ENCODE measurements at places on chromosomes 3 and 15.

DNA sequence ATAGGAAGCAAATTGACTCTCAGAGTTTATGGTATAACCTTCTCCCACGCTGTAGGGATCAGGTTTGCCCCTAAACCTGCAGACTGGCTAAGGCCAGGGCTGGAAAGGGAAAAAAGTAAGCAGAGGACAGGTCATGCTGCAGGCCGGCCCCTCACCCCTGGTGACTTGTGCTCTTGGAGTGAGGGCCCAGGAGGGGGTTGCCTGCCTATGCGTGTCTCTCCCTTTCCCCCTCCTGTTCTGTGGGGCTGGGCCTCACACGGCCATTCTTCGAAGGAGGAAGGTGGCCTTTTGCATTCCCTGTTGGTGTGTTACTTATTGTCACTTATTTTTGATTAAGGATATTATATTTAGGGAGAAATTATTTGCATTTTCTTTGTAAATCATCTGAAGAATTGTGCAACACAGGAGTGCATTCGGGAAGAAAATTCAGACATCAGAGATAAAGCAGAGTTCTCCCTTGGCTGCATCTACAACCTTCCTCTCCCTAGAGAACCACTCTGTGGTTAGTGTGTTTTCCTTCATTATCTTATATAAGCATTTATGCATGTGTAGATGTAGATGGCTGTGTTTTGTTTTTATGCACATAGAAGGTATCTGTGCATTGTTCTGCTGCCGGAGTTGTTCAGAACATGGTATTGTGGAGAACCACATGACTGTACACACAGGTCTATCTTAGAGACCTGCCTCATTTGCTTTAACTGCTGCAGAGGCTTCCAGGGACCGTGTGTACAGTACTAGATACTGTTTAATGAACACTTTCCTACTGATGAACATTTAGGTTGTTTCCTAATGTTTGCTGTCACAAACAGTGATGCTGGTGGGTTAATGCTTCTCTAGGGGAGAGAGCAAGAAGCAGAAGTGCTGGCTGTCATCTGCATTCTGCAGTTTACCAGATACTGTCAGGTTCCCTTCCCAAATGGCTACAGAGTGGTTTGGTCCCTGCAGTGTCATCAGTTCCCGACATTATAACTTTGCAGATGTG, 133.5 kb downstream of the APBA2 start:
- no peak for DNase-seq

DNA sequence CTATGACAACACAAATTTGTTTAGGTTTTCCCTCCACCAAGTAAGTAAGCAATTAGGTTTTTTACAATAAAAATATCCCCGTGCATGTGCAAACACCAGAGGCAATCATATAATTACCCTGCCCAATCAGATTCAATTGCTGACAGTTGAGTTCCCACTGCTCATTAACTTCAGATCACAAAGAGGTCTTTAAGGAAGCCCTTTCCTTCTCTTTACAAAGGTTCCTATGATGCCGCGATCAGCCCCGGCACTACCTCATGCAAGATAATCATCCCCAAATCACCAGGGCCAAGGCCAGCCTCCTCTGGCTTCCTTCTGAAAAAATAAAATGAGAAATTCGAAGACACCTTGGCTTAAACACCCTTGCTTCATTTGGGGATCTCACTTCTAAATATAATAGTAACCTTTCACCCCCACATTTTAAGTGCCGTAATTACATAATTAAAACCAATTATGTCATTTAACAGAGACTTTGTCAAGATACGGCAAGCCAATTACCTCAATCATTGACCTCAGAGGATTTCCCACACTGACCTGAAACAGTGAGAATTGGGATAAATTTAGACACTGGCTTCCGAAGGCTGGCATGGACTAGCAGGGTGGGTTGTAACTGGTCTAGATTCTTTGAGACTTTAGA, 121.3 kb upstream of the WNT5A start:
- DNase-seq, result no peak

- no peak for DNase-seq
Observed at GRCh38 chr15:77822631-77823230, 190.0 kb upstream of the LINGO1 start.

GRCh38 chr15:54312528-54312927, 334.3 kb downstream of the UNC13C start:
- peak; percentile 4 for DNase-seq

DNA sequence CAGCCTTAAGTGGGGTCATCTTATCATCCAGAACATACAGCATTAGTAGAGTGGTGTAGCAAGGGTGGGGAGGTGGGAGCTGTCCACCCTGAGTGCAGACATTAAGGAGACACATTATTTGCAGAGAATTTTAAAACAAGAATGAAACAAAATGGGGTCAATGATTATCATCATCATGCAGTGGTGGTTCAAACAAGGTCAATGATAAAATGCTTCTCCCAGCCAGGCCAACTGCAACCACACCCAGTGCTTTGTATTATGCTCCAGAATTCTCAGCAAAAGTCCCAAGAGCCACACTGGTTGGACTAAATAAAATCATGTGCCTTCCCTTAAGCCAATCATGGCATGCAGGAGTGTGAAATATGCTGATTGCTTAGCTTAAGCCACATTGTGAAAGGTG, 96.7 kb upstream of the FHIT start:
- no peak for DNase-seq

GRCh38 chr3:37308247-37308646, 133.9 kb upstream of the LRRFIP2 start:
- peak; percentile 55 for DNase-seq

- peak; percentile 56 for DNase-seq
Observed at GRCh38 chr3:97438131-97438530, 326.4 kb upstream of the ARL6 start.
